ENCODE measurements at places on chromosomes 6 and 20.

- no peak for DNase-seq
These were observed 198.5 kb upstream of the EYA4 start for GRCh38 chr6:133042550-133043120.

- DNase-seq: no peak
These were observed 383.9 kb downstream of the KIF16B start for GRCh38 chr20:16189371-16189770.

GRCh38 chr6:117906958-117907600 lies at the start of gene SLC35F1:
SLC35F1 (plus strand) TSS chr6:117907264.
- DNase-seq: no peak

- DNase-seq: no peak
These were observed 665.5 kb downstream of the TENT5A start for GRCh38 chr6:81086991-81087390.

DNA sequence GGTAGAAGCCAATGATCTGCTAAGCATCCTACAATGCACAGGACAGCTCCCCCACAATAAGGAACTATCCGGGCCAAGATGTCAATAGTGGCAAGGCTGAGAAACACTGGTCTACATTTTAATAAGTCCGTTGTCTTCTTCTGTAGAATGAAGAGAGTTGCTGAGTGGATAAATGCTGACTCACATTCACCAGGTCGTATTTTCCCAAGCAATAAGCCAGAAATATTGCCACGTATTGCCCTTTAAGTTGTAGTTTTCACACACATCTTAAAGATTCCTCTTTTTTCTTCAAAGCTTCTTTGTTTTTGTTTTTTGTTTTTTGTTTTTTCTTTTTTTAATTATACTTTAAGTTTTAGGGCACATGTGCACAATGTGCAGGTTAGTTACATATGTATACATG lies 30.5 kb upstream of the NRN1 start:
- no peak for DNase-seq

GRCh38 chr20:3413393-3413889 lies 6.0 kb upstream of the DNAAF9 start:
- DNase-seq: no peak

DNA sequence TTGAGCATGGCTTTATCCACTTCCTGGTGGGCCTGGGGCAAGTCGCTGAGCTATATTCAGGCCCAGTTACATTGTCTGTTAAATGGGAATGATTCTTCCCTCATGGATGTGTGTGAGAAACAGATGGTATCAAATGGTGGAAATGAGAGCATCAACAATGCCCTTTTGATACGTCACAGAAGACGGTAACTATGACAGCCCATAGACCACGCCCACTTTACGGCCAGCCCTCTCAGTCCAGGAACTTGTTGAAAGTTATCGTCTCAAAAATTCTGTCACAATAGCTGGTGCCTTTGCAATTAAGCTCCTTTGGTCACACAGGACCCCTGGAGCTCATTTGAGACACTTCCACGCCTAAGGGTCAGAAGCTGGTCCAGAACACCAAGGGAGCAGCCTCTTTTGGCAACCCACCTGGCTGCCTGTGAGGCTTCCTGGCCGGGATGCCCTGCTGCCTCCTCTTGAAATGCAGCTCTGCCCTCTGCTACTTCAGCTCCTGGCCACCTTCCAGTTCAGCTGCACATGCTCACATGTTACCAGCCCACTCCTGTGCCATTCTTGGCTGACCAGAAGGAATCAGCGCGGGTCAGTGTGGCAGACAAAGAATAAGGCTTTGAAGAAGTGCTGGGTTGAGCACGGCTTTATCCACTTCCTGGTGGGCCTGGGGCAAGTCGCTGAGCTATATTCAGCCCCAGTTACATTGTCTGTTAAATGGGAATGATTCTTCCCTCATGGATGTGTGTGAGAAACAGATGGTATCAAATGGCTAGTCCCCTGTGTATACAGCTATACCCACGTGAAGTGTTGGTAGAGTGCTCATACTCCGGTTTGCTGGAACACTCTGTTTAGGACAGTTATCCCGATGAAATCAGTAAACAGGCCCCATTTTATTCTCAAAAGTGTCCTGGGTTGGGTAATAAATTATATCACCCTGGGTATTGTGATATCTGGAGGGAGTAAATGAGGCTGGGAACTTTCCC lies 199.2 kb upstream of the SUPT3H start:
- DNase-seq: no peak

DNA sequence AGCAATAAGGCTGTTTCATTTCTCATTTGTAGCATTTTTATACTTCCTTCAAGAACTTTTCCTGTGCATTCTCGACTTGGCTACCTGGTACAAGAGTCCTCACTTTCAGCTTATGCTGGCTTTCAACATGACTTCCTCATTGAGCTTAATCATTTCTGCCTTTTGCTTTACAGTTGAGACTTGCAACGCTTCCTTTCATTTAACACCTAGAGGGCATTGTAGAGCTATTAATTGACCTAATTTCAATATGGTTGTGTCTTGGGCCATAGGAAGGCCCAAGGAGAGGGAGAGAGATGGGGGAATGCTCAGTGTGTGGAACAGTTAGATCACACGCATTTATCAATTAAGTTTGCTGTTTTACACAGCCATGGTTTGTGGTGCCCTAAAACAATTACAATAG lies 37.2 kb downstream of the SLC22A2 start:
- no peak for DNase-seq

DNA sequence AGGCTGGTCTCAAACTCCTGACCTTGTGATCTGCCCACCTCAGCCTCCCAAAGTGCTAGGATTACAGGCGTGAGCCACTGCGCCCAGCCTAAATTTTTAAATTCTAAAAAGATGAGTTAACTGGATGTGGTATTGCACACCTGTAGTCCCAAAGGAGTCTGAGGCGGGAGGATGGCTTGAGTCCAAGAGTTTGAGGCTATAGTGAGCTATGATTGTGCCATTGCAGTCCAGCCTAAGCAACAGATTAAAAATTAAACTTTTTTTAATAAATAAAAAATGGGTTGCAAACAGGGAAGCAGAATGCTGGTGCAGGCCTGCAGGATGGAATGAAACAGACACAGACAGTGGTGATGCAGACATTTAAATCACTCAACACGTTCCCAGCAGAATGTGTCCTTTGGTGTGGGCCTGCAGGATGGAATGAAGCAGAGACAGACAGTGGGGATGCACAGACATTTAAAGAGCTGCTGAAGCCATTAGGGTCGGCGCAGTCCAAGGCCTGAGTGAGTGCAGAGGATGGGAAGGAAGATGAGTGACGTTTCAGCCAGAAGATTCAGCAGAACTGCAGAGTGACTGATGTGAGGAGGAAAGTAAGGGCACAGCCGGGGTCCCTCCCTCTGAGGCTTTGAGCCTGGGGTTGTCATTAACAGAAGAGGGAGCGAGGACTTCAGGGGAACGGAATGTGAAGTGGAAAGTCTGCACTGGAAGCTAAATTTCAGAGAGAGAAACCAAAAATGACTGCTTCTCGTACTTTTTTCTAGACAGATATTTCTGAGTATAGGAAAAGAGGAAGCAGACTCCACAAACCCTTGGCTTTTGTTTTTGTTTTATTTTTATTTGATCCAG lies 117.5 kb downstream of the RIN2 start:
- no peak for DNase-seq

DNA sequence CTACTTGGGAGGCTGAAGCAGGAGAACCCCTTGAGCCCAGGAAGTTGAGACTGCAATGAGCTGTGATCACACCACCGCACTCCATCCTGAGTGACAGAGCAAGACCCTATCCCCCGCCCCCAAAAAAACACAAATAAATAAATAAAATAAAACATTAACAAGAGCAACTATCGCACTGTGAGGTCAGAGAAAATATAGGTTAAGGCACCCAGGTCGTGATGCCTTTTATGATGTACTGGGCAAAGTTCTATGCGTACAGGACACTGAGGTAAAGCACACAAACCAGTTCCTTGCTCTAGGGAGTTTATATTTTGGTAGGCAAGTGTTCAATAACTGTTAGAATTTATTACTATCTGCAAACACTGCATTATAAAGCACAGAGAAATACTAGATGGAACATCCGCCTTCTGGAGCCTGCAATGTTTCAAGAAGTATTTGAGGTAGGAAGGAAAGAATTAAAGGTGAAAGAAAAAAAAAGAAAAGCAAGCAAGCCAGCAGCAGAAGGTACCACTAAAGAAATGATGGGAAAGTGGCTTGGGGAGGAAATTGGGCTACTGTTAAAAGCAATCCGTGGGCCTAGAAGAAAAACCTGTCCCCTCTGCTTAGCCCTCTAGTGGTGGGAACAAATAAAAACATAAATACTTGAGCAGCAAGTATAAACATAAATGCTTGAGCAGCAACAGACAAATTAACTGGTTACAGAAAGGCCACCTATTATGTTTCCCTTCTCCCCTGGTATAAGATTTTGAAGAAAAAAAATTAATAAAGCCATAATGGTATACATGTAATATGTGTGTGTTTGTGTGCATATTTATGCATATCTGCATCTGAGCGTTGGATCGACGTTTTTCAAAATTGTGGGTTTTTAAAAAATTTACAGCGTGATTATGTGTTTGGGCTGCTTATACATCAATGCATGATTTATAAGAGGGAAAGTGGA lies 128.0 kb downstream of the PHACTR1 start:
- no peak for DNase-seq

DNA sequence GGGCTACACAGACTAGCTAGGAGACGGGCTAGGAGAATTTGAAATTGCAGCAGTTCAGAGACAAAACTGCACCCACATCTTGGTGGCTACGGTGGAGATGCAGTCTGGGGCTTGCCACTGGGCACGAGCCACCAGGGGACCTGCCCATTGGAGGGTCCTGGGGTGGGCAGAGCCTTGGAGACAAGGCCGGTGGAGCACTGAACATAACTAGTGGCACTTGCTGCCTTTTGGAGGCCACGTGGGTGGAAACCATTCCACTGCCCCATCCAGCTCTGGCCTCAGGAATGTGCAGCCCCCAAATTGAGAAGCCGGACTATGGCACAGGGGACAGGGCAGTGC lies 113.4 kb downstream of the NFATC2 start:
- DNase-seq: no peak

DNA sequence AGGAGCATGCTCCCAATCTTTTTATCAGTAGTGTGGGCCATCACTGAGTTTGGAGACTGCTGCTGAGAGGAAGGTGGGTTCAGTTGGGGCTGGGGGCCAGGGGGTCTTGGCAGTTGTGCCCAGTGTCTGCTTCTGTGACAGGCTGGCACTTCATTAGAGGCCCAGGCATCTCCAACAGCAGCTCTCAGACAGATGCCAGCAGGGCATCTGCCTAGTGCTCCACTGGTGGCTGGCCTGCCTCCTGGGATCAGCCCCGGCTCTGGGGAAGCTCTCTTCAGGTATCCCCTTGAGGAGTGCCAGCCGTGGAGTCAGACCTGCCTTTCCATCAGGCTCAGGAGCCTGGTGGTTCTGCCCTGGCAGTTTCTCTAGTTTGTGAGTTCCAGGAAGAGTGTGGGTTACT lies 77.3 kb downstream of the DTD1 start:
- DNase-seq: no peak

DNA sequence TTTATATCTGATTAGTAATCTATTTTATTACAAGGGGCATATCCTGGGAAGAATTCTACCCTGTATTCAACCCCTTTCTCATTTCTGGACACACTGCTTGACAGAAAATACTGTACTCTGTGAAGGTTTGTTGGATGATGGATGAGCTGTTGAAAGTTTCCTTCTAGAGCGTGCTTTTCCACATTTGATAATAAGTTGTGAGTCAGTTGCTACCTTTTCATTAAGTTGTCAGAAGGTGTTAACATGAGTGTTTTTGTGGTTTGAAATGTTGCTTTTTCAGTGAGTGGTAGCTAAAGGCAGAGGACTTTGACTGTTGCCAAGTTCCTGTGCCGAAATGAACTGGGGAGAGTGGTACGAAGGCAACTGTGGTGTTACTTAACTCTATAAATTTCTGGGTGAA lies 3.9 kb upstream of the ECI2 start:
- DNase-seq: no peak

- no peak for DNase-seq
These were observed 11.5 kb downstream of the PSMG4 start for GRCh38 chr6:3270258-3270657.

DNA sequence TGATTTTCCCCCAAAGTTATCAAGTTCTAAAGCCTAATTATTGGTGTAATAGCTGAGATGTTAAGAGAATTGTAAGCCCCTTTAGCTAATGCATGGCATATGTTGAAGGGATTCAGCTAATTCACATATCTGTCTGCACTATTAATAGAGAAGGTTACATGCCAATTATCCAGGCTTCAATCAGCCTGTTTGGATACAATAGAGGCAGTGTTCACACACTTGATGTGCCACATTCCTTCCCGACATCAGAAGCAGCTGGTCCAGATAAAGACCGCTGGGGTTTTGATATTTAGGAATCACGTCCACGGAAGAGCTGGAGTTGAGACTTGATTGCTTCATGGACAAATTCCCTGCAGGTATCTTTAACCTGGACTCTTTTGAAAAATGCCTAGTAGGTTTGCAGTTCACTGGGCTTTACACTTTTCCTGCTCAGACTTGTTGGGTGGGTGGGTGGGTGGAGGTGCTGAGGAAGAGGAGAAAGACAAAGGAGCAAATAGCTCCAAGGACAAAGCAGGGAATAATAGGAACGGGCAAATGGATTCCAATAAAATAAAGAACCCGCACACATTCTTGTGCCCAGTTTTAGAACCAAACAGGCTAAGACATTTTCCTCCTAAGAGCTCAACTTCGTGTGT lies 142.6 kb upstream of the ZNF217 start:
- no peak for DNase-seq

GRCh38 chr6:133761706-133762105 lies 127.2 kb upstream of the TCF21 start:
- no peak for DNase-seq

DNA sequence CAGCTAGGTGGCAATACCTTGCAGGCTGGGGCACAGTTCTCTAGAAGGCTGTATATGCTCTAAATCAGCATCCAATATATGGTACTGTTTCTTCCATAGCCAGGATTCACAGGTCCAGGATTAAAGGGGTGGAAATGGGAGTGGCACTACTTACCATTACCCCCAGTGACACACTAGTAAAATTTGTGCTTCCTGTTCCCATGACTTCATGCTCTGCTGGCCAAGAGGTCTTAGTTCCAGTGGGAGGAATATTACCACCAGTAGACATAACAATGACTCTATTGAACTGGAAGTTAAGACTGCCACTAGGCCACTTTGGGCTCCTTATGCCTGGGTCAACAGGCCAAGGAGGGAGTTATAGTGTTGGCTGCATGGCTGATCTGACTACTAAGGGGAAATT lies 174.3 kb upstream of the TNFAIP3 start:
- peak; percentile 37 for DNase-seq

GRCh38 chr6:96939007-96939805 lies 14.7 kb downstream of the KLHL32 start:
- DNase-seq: peak; percentile 80

DNA sequence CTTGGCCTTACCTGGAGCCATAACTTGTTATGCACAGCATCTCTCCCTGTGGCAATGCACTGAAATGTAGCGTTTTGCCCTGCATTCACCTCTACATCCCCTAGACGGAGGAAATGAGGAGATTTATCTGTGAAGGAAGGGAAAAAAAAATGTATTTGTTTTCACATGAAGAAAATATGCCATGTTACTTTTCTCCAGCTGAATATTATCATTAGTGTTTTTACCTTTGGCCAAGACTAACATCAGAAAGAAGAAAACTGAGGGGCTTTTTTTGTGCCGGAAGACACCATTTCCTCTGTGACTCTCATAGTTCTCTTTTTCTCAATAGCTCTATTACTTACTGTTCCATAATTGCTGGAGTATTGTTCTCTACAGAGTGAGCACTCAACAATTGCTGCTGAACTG lies 280.4 kb downstream of the PTPRK start:
- DNase-seq: no peak

GRCh38 chr20:58111310-58112016 lies 117.0 kb downstream of the ANKRD60 start:
- no peak for DNase-seq

GRCh38 chr6:148432462-148433195 lies 90.0 kb downstream of the SASH1 start:
- no peak for DNase-seq

GRCh38 chr6:120384671-120385070 lies 949.6 kb downstream of the TBC1D32 start:
- DNase-seq: no peak

All from HS-5 (cell line).